Stimulated activated CD4-positive, alpha-beta T cell treated with anti-CD3 and anti-CD28 coated beads, Interleukin-1b, Interleukin-23, amount 100 ng/mL, for 48 hours (primary cell): ENCODE measurements at places on chromosomes 7 and 10.

GRCh38 chr7:50651271-50651989 is 86.2 kb upstream of the DDC start:
- no peak for DNase-seq

GRCh38 chr10:83373671-83374070 is 765.6 kb upstream of the GHITM start:
- no peak for DNase-seq

GRCh38 chr7:99313204-99313573 is 12.5 kb upstream of the ARPC1A start:
- no peak for DNase-seq

DNA sequence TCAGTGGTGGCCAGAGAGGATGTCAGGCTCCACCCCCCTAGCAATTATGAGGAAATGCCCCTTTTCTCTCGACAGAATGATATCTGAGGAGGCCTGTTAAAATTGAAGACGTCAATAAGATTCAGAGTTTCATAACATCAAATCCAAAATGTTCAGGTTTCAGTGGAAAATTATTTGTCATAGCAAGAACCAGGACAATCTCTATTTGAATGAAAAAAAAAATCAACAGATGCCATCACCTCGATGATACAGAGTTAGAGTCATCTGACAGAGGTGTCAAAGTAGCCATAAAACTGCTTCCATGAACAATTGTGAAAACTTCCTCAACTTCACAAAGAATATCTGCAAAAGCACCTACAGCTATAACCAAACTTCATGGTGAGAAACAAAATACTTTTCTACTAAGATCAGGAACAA is 7.7 kb downstream of the TMEM273 start:
- no peak for DNase-seq

GRCh38 chr10:24259365-24260130 is 50.6 kb downstream of the KIAA1217 start:
- DNase-seq: no peak

DNA sequence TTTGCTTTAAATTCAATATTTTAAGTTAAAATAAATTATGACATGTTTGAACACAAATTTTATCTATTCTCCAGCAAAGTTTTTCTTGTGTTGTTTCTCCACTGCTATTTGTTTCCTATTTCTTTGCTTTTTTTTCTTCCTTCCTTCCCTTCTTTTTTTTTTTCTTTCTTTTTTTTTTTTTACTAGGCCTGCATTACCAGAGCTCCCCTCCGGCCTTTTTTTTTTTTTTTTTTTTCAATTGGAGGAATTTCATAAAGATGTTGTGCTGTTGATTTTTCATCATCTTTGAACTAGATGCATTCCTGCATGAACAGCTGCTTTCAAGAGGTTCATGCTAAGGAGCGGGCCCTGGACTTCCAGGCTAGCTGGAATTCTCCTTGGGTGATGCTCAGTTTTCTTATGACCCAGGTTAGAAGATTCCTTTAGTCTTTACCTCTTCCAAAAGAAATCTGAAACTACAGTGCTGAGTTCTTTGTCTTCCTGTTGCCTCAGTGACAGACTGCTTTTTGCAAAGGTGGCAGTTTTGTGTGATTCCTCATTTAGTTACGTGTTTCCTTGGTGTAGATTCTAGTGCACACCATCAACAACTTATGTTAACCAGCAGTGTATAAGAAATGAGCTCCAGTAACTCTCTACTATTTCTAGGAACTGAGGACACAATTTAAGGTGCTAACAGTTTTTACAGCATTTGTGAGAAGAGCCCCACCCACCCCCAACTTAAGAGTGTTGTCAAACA is 4.8 kb upstream of the CAMK1D start:
- no peak for DNase-seq

DNA sequence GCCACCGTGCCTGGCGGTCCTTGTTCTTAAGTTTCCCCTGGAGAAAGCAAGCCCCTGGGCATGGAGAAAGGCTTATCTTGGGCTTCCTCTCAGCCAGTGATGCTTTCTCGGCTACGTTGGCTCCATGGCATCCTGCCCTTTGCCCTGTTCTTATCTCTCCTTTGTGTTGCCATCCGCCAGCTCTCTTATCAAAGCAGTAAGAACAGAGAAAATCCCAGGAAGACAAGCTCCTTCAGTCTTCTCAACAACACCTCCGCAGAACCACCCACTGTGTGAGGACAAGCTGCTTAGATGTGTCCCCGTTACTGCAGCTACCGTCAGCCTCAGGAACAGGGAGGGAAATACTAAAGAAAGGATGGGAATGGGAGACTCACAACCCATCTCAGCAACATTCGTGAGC is 3.3 kb downstream of the PLEKHS1 start:
- DNase-seq: no peak

GRCh38 chr7:33201821-33202220 is 72.5 kb downstream of the BBS9 start:
- no peak for DNase-seq

- DNase-seq: no peak
These were observed 83.7 kb downstream of the ATXN7L1 start for GRCh38 chr7:105792488-105793370.

GRCh38 chr10:110153396-110153795 is 54.0 kb upstream of the MXI1 start:
- no peak for DNase-seq

DNA sequence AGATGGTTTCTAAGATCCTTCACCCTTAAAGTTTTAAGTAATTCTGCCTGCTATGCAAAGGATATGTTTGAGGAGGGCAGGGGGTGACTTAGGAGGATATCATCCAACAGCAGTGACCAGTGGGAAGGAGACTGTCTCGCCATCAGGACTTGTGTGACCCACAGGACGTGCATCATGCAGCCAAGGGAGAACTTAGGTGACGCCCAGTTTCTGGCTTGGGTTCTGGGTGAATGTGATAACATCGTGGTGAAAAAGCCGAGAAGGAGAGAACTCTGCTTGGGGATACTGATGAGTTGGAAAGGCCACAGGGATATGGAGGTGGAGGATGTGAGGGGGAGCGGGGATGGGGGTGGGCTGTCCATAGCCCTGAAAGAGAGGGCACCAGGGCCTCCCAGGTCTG is 3.8 kb downstream of the WIPI2 start:
- DNase-seq: no peak

DNA sequence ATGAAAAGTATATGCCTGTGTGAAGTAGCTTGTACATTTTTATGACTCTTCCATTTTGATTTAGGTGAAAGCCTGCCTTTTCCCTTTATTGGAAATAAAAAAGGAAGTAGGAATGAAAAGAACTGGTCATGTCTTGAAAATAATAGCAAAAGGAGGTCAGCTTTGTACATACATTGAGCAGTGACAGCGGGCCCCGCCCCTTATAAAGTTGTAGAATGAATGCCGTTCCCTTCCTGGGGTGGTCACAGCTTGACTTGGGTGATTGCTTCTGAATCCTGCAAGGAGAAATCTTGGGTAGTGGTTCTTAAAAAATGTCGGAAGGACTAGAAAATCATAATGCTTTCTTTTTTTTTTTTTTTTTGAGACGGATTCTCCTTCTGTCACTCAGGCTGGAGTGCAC is 31.7 kb downstream of the CAMK1D start:
- DNase-seq: no peak

- DNase-seq: no peak
These were observed 36.0 kb downstream of the AGAP3 start for GRCh38 chr7:151122276-151122675.

DNA sequence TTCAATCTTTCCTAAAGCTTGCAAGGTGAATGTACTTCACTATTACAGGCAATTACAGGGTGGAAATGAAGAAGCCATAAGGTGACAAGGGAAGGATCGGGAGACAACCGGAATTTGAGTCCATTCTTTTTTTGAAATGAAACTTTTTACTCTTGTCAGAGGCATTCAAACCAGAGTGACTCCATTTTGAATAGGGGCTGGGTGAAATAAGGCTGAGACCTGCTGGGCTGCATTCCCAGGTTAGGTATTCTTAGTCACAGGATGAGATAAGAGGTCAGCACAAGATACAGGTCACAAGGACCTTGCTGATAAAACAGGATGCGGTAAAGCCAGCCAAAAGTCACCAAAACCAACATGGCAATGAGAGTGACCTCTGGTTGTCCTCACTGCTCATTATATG is 363.3 kb downstream of the TYW1 start:
- DNase-seq: no peak

GRCh38 chr7:127256041-127256725 is 3.4 kb upstream of the GRM8 start:
- DNase-seq: no peak

DNA sequence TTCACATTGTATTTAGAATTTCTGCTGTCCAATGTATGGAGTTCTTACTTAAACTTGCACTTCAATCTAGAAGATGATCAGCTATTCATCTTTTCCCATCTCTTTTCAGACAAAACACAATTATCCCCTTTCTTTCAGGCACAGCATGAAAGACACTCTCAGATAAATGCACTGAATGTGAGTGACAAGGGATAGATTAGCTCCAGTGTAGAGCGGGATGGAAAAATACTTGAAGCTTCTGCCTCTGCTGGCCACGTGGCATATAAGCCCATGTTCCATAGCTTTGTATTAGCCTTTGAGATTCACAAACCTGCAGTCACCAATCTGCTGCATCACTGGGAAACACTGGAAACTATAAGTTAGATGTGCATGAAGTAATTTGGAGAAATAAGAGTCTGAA is 162.2 kb upstream of the FAM3C start:
- no peak for DNase-seq

- no peak for DNase-seq
These were observed 21.0 kb downstream of the COBL start for GRCh38 chr7:51295440-51296245.

GRCh38 chr7:105854498-105854897 is 21.9 kb downstream of the ATXN7L1 start:
- no peak for DNase-seq

DNA sequence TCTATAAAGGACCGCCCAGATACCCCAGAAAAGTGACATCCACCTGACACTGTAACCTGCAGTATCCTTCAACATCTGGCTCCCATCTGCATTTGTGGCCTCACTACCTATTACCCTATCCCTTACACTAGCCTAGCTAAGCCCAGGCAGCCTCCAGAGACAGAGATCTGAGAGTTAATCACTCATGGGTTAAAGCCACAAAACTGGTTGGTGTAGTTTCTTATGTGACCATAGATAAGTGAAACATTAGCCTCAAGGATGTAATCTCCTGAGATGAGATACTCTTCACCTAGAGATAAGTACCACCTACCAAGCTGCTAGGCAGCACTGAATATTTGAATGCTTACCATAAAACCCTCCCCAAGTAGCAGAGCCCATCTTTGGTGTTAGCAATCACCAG is 35.4 kb downstream of the CTTNBP2 start:
- DNase-seq: no peak

DNA sequence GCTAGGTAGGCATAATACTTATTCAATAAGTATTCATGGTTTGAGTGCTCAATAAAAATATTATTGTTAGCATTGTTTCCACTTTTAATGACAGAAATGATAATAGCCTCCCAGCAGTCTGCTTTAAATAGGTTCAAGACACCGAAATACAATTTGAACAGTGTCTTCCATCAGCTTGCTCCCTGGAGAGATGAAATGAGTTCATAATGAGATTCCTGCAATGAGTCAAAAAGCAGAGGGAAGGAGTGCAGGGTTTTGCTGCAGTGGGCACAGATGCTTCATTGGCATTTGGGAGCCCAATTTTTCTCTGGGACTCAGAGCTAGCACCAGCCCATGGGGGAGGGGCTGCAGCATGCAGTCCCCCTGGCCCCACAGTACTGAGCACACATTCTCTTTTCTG is 32.6 kb upstream of the CHCHD3 start:
- DNase-seq: no peak

DNA sequence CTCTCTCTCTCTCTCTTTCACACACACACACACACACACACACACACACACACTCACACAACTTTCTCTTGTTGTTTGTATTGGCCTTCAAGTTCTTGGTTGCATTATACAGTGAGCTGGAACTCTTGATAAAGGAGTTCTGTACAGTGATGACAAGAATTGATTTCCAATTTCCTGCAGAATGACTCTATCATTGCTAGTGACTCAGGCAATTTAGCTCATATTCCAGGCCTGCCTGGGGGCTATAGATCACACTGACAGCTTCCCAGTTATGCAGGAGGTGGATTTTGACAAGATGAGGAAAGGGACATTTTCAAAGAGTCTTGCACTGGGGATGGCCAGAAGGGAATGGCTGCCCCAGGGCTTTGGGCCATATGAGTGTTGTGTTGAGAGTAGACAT is 508.8 kb downstream of the TYW1 start:
- DNase-seq: no peak

DNA sequence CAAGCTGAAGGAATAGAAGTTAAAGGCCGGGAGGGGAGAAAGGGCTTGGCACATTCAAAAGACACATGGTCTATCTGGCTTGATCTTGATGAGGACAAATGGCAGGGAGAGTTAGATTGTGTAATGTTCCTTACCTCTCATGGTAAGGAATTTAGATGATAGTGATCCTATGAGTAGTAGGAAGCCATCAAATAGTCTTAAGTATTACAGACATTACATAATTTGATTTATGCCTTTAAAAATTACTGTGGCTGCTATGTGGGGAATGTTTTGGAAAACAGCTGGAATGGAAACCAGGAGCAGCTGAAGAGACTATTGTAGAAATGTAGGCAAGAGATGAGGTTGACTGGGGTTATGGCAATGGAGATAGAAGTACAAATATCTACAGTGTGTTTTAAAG is 351.3 kb upstream of the BMPER start:
- no peak for DNase-seq

DNA sequence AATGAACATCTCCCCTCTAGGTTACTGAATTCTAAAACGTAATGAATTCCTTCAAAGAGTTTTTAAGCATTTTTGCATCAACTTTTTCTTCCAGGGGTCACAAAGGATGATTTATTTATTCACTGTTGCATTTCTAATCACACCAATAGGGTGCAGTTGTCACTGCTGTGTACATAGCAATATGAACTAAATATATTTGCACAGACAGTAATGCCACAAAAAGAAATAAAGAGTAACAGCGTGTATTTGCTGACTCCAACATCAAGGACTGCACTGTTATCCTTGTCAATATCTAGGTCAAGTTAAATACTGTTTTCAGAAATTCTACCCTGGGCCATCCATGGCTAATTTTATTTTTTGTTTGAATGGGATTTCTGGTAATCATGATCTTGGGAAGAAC is 138.0 kb downstream of the FRMD4A start:
- DNase-seq: no peak

DNA sequence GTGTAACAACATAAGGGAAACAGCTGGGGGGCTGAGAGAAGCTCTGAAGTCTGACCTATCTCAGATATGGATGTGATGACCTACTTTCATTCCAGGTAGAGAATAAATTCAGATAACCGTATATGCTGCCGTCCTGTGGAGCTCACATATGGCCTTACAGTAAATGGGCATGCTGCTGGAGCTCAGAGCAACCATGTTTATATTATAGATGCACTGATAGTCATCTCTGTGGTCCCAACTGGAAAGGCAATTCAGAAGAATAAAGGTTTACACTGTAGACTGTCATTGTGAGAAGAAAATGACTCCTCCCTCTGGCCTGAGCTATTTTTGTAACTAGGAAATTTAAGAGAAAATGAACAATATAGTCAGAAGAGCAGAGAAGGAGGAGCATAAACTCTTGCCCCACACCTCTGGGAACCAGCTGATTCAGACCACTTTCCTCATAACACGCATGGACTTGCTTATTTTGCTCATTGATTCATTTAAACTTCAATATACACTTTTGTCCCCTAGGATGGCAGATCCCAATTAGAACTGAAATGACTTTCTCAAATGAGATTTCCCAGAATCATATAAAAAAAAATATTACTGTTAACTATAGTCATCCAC is 69.9 kb upstream of the NXPH1 start:
- DNase-seq: no peak

GRCh38 chr7:945556-946255 is 8.8 kb downstream of the ADAP1 start:
- no peak for DNase-seq
